Esophagus muscularis mucosa (tissue), 4 donors: ENCODE measurements at places on chromosomes 1 and 21. TPM values are rescaled to one million over a fixed set of nuclear protein-coding genes. Genes with fewer than 3 reads are reported as not detected.
A peak's percentile ranks its signal among the peaks of the same experiment; 100 is the strongest.

DNA sequence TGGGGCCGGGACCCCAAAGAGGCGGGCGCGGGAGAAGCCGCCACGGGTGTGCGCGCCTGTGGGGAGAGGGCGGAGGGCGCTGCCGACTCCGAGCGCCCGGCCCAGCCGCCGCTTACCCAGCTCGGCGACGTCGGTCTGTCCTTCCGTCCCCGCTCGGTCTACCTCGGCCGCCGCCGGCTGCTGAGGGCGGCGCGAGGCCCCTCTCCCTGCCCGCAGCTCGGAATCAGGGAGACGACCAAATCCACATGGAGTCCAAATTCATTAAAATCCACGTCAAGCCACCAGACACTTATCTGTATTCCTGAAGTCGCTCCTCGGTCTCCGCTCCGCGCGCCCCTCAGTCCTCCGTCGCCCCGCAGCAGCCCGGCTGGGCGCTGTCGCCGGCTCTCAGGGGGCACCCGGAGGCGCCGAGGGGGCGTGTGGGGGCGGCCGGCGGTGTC lies 637 bp downstream of the PLXNA2 start:
- H3K27me3 ChIP-seq, result no peaks in the 10 kb centered on the region
- no peaks in the 10 kb centered on the region for H3K36me3 ChIP-seq
- H3K27ac ChIP-seq, result peak overlapping the region; percentile 87
- no peak for DNase-seq
- H3K4me1 ChIP-seq, result peaks cover 29% of the 10 kb centered on the region

KRTAP27-1 gene
- total RNA-seq, result not detected

HAO2 gene
- total RNA-seq, result not detected

GRCh38 chr1:37868466-37868865 lies 9.1 kb upstream of the MTF1 start:
- H3K36me3 ChIP-seq, result peaks cover 99% of the 10 kb centered on the region
- no peak for DNase-seq
- H3K4me1 ChIP-seq, result no peaks in the 10 kb centered on the region
- H3K27ac ChIP-seq, result no peak overlapping the region
- no peak overlapping the region for H3K4me3 ChIP-seq

DNA sequence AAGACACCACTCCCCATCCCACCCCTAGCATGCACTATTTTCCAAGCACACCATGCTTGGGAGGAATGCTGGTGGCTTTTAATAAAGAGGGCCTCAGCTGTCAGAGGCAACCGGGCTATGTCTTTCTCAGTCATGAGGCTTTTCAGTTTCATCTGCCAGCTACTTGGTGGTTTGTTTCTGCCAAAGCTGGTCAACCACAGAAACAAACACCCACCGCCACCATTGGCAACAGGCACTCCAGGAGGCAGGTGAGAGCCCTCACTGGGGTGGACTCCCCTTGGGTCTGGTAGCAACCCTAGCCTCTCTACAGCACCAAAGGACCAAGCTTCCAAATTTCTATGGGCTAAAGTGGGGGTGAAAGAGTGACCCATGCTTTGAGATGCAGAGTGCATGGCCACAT lies 54.3 kb upstream of the CD1D start:
- DNase-seq, result no peak
- no peak overlapping the region for H3K4me3 ChIP-seq
- H3K27ac ChIP-seq, result no peak overlapping the region
- no peaks in the 10 kb centered on the region for H3K36me3 ChIP-seq
- H3K27me3 ChIP-seq, result no peaks in the 10 kb centered on the region

GRCh38 chr1:99919220-99919619 lies 50.6 kb upstream of the SLC35A3 start:
- no peaks in the 10 kb centered on the region for H3K27me3 ChIP-seq
- no peak for DNase-seq
- no peak overlapping the region for H3K27ac ChIP-seq
- peaks cover 90% of the 10 kb centered on the region for H3K36me3 ChIP-seq
- H3K4me1 ChIP-seq, result peaks cover 5% of the 10 kb centered on the region

PPM1J gene
- total RNA-seq, result 3.2 TPM
